CD4-positive, alpha-beta T cell treated with Interleukin-4 for 4 hours (primary cell): ENCODE measurements at places on chromosomes 4 and X.
A peak's percentile ranks its signal among the peaks of the same experiment; 100 is the strongest.

GRCh38 chr4:156568041-156568440 is 403.6 kb downstream of the PDGFC start:
- no peak for DNase-seq

GRCh38 chrX:69107231-69107739 is 58.0 kb downstream of the PJA1 start:
- DNase-seq = no peak

GRCh38 chr4:114393295-114394038 is 205.1 kb upstream of the UGT8 start:
- no peak for DNase-seq

DNA sequence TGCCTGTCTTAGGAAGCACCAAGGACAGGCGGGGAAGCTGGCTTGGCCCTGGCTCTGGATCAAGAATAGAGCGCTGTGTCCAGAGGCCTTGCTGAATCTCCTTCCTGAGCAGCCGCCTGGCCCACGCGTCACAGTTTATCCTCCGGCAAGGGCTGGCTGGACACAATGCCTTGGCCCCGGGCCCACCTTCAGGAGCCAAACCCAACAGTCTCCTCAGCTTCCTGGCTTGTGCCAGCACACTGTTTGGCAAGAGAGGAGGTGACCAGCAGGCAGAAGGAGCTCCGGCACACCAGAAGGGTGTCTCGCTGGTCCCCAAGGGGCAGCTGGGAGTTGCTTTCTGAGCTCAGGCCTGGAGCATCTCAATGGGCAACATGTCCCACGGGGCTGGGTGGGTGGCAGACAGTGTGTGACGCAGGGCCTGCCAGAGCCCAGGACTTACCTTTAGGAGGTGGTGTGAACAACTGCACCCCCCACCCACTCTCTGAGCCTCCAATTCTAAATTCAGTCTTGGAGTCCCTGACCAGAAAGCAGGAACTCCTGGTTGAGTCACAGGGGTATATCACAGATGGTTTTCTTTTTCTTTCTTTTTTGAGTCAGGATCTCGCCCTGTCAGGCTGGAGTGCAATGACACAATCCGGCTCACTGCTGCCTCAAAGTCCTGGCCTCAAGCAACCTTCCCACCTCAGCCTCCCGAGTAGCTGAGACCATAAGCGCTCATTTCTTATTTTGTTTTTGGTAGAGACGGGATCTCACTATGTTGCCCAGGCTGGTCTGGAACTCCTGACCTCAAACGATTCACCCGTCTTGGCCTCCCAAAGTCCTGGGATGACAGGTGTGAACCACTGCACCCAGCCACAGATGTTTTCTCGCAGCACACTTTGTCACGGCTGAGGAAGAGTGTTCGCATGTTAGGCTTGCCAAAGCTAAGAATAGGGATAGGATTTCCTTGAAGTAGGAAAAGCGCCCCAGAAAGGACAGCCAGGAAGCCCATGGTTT is 361.2 kb downstream of the BCOR start:
- no peak for DNase-seq

GRCh38 chr4:168383510-168383909 is 65.0 kb upstream of the DDX60 start:
- DNase-seq = no peak

GRCh38 chrX:132819711-132820264 is 138.6 kb downstream of the HS6ST2 start:
- DNase-seq = no peak

DNA sequence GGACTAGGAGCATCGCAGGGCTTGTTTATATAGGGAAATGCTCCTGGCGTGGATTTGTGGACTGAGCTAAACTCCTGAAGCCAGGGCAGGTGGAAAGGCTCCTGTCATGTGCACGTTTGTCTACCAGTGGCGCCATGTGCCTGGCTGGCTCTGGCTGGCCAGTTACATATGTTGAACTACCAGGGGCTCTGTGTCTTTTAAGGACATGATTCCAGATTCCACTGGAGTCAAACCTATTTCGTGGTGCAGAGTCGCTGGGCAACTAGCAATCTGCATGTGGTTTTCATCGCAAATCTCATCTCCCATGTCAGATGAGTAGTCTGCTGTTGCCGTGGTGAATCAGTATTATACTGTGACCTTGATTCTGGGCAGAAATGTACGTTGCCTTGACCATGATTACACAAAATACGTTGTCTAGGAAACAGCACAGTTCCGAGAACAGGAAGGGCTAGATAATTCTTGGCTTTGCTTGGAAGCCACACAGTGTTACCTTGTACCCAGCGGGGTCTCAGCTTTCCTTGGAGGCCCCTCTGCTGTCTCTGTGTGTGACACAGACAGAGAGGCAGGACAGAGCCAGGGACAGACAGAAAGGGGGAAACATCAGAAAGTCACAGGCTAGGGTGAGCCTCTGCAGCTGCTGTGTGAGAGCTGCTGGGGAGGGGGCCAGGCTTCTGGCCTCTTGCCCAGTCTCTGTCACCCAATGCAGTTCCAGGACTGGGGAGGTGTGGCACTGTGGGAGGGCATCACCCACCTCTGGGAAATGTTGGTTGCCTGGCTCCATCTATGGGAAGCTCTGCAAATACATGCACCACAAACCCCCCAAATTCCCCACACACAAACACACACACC is 19.2 kb downstream of the PNMA6E start:
- DNase-seq = peak; percentile 0

DNA sequence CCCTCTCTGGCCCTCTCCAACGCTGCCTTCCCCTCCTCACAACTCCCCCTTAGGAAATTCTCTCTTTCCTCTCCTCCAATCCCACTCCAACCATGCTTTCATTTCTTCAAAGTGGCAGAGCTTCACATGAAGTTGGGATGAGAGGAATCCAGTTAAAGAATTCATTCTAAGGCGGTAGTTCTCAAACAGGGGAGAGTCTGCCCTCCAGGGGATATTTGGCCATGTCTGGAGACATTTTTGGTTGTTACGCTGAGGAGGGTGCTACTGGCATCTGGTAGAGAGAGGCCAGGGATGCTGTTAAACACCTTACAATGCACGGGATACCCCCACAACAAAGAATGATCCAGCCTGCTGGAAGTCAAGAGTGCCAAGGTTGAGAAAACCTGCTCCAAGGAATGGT is 40.5 kb upstream of the PHKA2 start:
- DNase-seq = no peak

GRCh38 chrX:83422836-83423235 is 85.3 kb upstream of the POU3F4 start:
- DNase-seq = no peak

DNA sequence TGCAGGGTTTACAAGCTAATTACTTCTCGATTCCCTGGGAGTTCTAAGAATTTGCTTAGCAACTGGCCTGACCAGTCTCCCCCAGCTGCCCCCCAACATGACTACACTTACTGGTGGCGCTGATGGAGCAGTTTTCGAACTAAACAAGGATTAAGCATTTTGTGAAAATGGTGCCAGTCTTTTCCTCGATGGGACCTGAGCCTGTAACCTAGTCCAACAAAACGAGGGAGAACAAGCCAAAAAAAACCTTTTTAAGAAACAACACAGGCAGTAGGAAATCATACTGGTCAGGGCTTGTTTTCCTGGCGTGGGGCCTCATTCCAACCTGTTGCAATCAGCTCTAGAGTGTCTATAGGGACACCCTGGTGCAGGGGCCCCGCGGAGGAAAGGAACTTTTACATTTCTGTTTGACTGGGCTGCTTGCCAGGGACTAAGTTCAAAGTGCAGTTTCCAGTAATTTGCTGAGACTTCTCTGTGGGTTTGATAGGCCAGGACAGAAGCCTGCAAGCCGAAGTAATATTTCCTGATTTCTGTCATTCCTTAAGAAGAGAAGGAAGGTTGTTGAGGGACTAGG is 158.7 kb downstream of the SPRY1 start:
- no peak for DNase-seq

DNA sequence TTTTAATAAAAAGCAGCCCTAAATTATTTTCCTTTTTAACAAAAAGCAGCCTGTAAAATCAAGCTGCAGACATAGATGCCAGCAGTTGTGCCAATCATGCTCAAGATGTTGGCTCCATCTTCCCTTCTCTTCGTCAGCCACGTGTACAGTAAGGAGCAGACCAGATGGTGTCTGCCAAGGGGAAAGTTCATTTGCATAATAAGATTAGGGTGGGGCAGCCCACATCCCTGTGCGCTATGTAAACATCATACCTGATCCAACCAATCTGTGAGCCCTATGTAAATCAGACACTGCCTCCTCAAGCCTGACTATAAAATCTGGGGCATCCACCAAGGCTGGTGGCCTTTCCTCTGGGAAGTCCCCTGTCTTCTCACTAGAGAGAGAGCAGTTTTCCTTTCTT is 23.1 kb upstream of the C1GALT1C1 start:
- DNase-seq = no peak

DNA sequence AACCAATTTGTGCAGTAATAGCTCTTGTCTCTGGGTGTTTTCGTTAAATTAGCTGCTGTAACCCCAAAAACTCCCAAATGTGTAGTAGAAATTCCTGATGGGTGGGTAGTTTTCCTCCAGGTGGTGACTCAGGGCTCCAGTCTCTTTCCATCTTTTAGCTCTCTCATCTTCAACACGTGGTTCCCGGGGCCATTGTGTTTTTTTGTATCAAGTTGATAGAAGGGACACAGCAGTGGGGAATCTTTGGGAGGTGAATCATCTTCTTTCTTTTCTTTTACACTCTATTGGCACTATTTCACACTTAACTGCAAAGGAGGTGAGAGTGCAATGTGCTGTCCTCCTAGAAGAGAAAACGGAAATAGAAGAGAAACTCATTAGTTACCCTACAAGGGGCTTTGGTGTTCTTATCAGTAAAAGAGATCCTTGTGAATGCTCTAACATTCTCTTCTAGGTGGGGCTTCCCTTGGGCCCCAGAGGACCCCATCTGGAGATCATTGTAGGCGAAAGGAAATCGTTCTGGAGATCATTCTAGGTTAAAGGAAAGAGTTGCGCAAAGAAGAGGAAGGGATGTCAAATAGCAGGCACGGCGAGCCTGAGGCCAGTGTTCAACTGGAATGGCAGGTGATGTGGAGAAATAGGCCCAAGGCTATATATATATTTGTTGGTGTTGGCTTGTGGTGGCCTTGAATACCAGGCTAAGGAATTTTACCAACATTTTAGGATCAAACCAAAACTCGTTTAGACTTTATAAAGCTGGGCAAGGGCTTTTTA is 68.2 kb upstream of the ACSL1 start:
- DNase-seq = no peak

- no peak for DNase-seq
Observed at GRCh38 chrX:19361701-19362100, 18.0 kb downstream of the PDHA1 start.

DNA sequence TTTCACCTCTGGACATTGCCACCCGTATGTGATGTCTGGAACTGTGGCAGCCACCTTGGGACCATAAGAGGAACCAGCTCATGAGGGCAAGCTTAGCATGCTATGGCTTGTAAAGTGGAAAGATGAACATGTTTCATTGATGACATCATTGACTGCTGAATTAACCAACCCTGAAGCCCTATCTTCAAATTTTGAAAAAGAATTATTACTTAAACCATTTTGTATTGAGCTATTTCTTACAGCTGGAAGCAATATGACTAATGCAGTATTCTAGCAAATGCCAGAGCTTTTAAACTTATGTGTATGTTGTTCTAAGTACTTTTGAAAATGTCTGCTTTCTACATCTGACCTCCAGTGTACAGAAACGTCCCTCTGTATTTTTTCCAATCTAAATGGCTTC is 18.1 kb downstream of the GUCY2F start:
- DNase-seq = no peak

- no peak for DNase-seq
Observed at GRCh38 chrX:103699243-103699642, 11.5 kb upstream of the TMEM31 start.

GRCh38 chr4:163284304-163284703 is 48.1 kb downstream of the NPY1R start:
- no peak for DNase-seq

GRCh38 chr4:147090486-147090885 is 144.8 kb upstream of the TTC29 start:
- no peak for DNase-seq

GRCh38 chrX:148530464-148531077 is 30.2 kb downstream of the AFF2 start:
- peak; percentile 8 for DNase-seq

DNA sequence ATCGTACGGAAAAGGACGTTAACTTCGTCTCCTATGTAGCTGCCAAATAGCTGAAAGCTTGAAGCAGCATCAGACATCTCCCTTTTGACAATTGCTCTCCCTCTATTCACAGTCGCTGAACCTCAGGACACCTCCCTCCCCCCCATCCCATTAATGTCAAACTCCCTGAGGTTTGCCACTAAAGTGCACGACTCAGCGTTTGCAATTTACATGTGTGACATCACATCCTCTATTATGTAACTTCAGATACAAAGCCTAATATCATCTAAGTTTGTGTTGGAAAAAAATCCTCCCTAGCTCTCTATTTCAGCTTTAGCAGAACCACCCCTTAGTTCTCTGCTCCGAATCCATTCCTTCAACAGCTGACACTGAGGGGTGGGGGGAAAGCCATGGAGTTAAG is 5.5 kb upstream of the NR3C2 start:
- peak; percentile 53 for DNase-seq

- no peak for DNase-seq
Observed at GRCh38 chr4:3371033-3372001, 70.5 kb upstream of the HGFAC start.

GRCh38 chrX:2867206-2867605 is 38.5 kb downstream of the GYG2 start:
- no peak for DNase-seq

DNA sequence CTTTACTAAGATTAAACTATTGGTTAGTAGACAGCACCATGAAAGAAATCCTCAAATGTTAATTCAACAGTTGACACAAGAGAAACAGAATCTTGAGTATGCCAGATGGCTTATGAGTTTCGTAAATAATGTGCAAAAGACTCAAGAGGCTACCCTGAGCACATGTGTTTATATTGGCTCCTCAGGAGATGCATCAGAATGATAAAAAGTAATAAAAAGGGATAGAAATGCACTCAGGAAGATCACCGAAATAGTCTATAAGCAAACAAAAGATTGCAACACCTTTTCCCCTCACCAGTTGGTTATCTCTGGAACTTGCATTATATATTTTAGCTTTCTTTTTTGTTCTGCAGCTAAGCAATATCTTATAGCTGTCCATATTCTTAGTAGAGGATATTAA is 84.4 kb downstream of the SCFD2 start:
- DNase-seq = no peak

DNA sequence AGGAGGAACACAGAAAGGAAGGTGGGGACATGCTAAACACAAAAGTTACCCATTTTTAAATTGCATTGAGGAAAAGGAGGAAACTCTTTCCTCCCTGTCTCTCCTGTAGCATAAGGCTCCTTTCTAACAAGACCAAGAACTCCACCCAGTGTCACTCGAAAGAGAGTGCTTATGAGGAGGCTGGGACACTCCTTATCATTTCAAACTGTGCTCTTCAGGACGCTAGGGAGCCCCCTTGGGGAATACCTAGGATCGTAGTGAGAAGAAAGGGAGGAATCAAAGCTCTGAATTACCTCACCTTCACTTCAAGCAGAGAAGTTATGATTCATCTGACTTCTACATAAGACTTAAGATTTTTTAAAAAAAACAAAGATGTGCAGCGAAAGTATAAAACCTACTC is 65.5 kb downstream of the F9 start:
- no peak for DNase-seq

GRCh38 chr4:178917756-178918155 is 1475.5 kb upstream of the AGA start:
- no peak for DNase-seq
